Stimulated activated CD8-positive, alpha-beta memory T cell treated with anti-CD3 and anti-CD28 coated beads, Interleukin-4, amount 100 ng/mL, for 1 hour (primary cell): ENCODE measurements at places on chromosomes 7 and 10.

GRCh38 chr7:122488241-122488640 is 183.7 kb upstream of the FEZF1 start:
- DNase-seq: no peak

DNA sequence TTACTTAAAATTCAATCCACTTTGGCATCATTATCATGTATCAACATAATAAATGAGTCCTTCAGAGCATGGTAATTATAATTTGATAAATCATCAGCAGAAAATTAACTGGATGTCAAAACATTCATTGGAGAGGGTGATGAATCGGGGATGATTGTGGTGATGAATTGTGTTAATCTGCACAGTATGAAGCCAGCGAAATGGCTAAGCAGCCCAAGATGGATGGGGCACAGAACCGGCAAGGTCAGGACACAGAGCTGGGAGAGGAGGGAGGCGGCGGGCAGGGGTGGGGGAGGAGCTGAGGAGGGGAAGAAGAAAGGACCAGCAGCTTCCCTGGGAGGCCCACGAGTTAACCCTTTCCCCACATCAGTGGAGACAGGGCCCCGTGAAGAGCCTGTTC is 536.1 kb downstream of the LRMDA start:
- DNase-seq: no peak

- no peak for DNase-seq
Observed at GRCh38 chr7:66099551-66100407, 14.9 kb upstream of the CRCP start.

GRCh38 chr7:159091041-159091440 is 53.6 kb downstream of the VIPR2 start:
- DNase-seq: no peak

DNA sequence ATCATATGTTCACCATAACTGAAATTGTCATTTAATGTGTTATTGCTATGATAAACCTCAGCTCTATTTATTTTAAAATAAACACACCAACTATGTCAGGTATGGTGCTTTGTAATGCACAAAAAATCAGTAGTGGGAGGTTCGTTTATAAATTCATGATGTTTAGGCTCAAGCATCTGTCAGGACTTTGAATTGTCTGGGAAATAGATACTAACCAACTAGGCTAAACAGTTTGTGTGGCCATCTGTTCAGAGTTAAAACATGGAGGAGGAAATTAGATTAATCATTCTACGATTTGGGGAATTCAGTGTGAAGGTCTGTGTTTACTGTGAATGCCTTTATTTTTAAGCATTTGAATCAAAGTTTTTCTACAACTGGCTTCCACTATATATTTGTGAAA is 212.6 kb upstream of the FZD8 start:
- no peak for DNase-seq

- DNase-seq: no peak
Observed at GRCh38 chr10:10482613-10483012, 535.1 kb upstream of the CELF2 start.

- DNase-seq: no peak
Observed at GRCh38 chr7:88835147-88835728, 39.7 kb upstream of the TEX47 start.

DNA sequence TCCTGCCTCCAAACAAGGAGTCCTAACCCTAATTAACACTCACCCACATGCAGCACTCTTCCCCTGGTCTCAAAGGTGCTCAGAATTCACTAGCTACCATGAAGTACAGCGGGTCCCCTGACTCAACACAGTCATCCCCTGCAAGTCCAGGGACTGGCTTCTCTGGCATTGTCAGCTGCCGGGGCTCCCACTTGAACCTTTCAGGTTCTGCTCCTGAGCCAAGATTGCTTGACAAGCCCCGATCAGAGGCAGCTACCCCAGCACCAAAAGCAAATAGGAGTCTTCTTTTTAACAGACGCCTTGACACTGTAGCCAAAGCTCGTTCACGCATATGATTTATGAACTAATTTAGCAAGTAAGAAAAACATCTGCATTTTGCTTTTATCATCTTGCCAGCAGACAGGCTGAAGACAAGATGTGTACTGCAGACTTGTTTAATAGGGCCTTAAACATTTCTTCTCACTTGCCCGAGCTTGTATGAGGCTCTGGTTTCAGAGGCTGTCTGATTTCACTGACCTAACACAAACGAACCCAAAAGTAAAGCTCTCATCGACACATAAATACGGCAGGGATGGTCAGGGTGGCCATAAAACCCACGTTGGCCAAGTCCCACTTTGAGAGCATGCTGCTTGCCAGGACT is 67.6 kb upstream of the ADAM12 start:
- DNase-seq: no peak

GRCh38 chr7:78020136-78020873 is 221.7 kb downstream of the PHTF2 start:
- no peak for DNase-seq
